ENCODE measurements at places on chromosomes 16 and 17.

DNA sequence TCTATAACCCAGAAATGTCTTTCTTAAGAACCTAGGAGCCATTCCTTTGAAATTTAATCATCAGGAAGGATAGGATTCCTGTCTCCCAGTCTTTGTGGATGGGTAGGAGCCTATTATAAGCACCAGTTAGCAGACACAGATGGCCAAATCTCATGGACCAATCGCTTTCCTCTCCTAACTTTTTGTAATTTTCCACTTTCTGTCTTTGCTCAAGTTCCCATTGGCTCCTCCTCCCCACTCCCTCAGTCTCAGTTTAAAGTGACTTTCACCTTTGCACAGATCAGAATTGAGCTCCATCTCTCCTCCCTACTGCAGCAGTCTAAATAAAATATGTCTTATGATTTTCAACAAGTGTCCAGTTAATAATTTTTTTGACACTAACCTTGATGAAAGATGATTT lies 192.3 kb downstream of the HS3ST3A1 start:
- no peak for DNase-seq

DNA sequence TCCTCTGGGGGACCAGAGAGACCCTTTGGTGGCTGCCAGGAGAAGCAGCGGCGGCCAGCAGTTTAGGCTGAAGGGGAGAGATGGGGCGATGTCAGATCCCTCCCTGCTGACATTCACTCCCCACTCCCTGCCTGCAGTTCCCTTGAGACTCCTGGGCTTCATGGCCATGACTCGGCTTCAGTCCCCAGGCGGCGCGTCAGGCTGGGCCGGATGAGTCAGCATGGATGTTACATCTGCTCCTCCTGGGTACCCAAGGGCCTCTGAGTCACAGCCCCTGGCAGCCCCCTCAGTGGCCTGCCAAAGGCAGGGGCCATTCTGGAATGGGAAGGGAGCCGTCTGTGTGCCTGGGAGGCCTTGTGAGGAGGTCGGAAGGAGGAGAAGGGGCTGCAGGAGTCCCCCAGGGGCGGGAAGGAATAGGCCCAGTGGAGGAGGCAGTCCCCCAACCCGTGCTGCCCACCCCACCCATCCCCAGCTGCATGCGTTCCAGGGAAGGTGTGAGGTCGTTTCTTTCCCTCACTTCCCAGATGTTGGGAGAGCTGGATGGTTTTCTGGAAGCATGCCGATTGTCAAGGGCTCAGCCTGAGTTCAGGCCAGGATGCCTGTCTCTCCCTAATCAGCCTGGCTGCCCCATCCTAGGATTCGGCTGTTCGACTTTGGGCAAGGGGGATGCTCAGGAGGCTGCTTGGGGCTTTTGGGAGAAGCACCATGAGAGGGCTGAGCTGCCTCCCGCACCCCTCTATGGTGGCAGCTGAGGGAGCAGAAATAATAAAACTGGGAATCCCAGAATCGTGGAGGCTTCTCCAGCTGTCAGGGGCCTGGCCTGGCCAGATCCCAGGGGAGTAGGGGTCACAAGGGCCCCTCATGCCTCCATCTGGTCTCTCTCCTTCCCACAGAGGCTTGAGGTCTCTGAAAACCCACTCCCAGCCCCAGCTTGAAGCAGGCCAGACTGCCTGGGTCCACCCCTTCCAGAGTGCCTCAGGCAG lies 9.7 kb downstream of the RHBDL3 start:
- no peak for DNase-seq

- no peak for DNase-seq
Observed at GRCh38 chr16:89313583-89313982, 96.1 kb downstream of the ZNF778 start.

- DNase-seq = no peak
Observed at GRCh38 chr17:78225088-78225865, 6.2 kb upstream of the TMEM235 start.

DNA sequence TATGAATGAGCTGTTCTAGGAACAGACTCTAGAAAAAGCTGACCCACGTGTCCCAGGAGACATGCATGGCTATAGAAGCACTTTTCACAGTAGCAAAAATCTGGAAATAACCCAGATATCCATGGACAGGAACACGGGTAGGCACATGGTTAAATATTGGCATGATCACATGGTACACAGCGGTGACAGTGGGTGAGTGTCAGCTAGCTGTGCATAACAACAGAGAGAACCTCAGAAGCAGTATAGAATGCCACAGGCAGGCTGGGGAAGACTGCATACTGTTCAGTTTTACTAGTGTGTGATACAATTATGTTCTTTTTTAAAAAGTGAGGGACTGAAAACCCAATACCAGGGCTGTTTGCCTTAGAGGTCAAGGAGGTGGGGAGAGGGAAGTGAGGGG lies 31.4 kb downstream of the EPN2 start:
- DNase-seq = no peak

- DNase-seq = no peak
Observed at GRCh38 chr17:6233856-6234255, 163.7 kb downstream of the WSCD1 start.

GRCh38 chr16:88405216-88406060 lies 22.7 kb downstream of the ZNF469 start:
- DNase-seq = no peak

DNA sequence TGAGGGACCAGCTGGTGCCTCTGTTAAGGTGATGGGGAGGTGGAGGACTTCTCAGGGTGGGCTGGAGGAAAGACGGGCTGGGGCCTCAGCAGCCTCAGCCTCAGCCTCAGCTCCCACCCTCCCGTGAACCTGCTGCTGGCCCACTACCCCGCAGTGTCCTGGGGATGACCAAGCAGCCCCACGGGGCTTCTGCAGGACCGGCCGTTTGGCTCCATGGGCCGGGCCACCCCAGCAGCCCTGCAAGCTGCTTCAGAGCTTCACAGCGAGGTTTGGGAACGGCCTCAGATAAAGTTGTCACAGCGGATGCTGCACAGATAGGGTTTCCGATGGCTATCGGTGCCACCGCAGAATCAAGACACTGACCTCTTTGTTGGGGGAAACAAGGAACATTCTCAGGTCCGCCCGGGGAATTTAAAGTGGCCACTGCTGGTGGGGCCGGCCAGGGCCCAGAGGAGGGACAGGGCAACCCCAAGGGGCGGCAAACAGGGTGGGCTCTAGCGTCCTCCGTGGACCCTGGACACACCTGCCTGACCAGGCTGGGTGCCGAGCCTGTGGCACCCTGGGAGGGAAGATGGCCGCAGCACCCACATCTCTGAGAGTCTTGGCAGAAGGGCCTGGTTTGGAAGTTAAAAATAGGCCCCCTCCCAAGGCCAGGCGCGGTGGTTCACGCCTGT lies 47.8 kb upstream of the ZC3H18 start:
- no peak for DNase-seq

- no peak for DNase-seq
Observed at GRCh38 chr17:65229621-65229995, 92.4 kb downstream of the RGS9 start.

DNA sequence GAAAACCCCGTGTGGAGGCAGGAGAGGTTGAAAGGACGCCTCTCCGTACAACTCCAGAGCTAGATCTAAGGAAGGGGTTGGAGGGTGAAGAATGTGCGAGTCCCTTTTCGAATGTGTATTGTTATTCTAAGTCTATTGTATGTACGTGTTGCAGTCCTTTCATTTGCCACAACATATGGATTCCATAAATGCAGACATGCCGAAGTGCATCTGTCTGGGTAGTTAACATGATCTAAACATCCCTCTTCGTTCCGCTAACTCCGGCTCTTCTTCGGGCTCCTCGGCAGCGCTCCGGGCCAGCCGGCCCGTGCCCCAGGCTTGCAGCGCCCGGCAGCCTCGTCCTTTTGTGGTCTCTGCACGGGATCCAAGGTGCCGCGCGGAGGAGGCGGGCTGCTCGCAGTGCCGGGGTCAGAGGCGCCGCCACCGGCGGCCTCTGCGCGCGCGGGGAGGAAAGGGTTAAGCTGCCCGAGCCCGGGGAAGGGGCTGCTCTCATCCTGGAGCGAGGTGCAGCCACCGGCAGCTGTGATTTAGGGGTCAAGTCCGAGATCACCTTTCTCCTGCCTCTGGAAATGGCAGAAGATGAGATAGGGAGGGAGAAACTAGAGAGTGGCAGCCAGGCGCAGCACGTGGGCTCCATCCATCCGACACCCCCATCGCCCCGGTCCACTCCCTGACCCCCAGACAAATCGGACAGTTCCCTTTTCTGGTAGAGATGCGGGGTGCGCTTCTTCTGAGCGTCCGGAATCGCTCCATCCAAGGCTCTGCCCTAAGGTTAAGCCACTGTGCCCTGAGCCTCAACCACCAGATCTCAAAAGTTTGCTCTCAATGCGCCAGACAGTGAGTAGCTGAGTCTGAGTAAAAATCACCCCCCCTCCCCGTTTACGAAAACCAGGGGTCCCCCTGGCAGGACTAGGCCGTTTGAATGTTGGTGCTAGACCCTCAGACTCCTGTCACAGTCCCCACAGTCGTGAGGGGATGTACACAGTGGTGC lies 15.1 kb upstream of the ZFHX3 start:
- no peak for DNase-seq

DNA sequence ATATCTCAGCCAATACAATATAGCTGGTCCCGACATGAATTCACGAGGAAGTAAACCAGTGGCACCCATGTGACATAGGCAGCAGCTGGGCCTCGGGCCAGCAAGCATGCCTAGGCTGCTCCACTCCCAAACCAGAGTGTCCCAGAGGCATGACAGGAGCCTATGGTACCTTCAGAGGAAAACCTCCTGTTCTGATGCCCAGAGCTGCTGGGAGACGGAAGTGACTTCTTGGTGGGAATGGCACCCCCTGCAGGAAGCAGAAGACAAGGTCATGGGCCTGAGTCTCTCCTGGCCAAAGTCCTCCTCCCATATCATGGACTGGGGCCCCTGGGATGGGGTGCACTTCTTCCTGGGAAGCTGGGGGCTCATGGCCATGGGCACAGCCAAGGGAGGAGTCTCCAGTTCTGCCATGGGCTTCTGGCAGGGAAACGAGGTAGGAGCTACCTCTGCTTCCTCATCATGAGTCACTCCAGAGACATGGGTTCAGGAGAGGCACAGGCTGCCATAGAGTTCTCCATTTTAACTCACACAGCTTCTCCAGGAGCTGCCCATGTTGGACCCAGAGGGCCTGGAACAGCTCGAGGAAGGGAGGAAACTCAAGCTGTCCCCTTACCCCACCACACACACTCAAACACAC lies 13.4 kb downstream of the FBF1 start:
- no peak for DNase-seq

- no peak for DNase-seq
Observed at GRCh38 chr17:5816491-5817070, 232.3 kb upstream of the NLRP1 start.

DNA sequence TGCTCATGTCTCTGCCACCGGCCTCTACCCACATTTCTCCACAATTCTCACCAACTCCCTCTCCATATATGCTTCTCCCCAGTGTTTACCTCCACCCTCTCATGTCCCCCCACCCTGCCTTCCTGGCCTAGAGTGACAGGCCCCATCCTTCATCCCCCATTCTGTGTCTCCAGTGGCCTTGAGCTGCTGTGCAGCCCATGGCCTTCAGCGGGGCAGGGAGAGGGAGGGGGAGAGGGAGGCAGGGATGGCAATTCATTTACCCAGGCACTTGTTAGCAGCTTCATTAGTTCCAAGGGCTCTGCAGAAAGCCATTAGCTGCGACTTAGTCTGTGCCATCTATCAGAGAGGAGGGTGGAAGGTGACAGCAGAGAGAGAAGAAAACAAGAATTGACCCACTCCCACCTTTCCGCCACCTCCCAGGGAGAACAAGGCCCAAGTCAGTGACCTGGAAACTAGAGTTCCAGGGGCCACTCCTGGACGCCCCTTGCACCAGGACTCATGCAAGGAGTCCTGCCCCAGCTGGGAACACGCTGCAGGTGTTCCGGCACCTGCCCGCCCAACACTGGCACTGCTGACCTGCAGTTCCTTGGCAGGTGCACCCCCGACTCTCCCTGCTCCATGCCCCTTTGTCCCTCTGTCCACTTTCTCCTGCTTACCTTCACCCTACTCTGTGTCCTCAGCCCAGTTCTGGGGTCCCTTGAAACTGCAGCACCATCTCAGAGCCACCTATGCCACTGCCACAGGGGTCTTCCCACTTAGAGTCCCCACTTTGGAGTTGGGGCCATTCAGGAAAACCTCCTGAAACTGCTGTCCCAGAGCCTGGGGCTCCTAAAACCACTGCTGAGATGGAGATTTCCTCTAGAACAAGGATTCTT lies 23.5 kb upstream of the PYY start:
- DNase-seq = no peak

GRCh38 chr17:77963441-77963840 lies 4.9 kb downstream of the TNRC6C start:
- DNase-seq = no peak

- DNase-seq = no peak
Observed at GRCh38 chr17:58786586-58787295, 31.1 kb downstream of the PPM1E start.

- DNase-seq = no peak
Observed at GRCh38 chr17:32590974-32591373, 104.2 kb downstream of the CDK5R1 start.

DNA sequence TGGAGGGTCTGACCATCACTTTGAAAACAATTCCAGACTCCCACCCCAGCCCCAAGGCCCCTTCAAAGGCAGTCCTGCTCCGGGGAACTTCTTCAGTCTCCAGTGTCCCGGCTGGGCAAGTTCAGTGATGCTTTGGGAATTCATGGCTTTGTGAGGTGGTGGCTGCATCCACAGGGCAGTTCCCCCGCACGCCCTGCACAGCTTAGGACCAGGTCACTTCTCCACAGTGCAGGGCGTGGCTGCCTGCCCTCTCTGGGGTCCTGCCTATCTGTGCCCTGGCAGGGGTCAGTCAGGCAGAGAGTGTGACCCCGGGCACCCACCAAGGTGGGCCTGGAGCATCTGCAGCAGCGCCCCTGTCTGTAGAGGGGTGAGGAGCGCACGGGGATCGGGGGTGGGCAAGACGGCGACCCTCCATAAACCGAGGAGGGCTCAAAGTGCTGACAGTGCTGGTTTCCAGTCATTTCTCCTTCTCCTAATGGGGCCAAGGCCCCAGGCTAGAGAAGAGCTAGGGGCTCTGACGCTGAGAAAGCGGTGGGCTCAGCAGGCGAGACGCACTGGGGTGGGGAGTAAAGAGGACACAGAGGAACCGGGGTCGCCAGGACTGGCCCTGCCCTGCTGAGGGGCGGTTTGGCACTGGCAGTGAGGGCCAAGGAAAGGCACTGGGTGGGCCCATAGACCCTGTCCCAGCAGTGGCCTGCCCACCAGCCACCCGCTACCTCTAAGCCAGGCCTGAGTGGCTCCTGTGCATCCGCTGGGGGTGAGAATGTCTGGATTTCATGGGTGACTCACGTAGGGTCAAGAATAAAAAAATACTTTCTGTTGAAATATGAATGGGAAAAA lies 4.2 kb upstream of the ARHGAP27 start:
- DNase-seq = no peak

- DNase-seq = peak; percentile 60
Observed at GRCh38 chr17:42773290-42774035, at the start of gene VPS25. VPS25 (plus strand) TSS chr17:42773449; CDS start chr17:42773476, 27 bp downstream.

Data from activated CD8-positive, alpha-beta memory T cell treated with anti-CD3 and anti-CD28 coated beads for 4 hours (primary cell).